ENCODE measurements at places on chromosomes 5 and 9.

DNA sequence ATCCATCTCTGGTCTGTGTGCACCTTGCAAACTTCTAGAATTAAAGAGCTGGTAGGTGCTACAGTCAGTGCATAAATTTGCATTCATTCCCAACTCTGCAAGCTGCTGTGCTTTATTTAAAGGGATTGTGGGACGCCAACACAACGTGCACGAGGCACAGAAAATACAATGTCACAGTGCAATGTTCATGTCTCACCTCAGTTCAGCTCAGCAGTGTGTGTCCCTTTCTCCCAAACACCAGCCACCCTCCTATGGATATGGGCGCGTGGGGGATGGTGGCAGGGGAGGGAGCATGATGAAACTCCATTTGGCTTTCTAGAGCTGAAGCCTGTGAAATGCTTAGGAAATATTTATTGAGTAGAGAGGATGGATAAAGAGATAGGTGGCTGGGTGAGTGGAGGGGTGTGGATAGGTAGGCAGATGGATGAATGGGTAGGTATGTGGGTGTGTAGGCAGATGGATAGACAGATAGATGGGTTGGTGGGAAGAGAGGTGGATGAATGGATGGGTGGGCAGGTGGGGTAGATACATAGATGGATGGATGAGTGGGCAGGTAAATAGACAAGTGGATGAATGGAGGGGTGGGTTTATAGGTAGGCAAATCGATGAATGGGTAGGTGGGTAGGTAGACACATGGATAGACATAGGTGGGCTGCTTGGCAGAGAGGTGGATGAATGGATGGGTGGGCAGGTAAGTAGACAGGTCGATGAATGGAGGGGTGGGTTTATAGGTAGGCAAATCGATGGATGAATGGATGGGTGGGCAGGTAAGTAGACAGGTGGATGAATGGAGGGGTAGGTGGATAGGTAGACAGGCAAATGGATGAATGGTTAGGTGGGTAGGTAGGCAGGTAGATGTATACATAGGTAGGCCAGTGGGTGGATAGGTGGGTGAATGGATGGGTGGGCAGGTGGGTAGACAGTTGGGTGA is 92.7 kb upstream of the FCN2 start:
- no peak for DNase-seq

GRCh38 chr9:81595887-81596543 is 93.3 kb downstream of the TLE1 start:
- peak; percentile 38 for DNase-seq

DNA sequence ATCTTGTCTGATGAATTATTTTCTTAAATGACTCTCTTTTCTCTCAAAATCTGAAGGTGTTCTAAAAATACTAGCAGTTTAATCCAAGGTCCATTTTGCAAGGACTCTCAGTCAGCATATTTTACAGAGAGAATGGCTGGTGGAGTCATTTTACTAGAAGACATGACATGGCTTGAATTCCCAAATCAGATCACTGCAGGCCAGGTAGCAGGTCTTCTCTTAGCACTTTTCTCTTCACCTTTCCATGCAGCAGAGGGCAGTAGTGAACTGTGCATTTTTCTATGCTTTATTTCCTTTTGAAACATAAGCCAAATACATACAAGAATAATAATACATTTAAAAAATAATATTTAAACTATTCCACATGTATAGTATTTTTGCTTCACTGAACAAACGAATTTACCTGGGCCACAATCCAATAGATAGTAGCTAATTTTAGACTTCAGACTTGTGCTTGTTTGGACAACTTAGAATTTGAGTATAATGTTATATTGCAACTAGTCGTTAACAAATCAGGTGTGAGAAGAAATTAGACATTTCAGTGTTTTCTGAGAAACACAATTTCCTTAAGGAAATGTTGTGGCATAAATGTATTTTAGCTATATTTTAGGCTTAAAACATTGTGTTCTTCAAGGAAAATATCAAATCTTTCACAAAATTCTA is 289.4 kb upstream of the DAB2 start:
- no peak for DNase-seq

GRCh38 chr9:95229230-95229915 is 88.1 kb downstream of the FANCC start:
- DNase-seq = no peak

GRCh38 chr9:92966518-92966800 is 19.1 kb downstream of the FGD3 start:
- no peak for DNase-seq

GRCh38 chr9:88586452-88586851 is 51.5 kb downstream of the NXNL2 start:
- no peak for DNase-seq

GRCh38 chr9:113501129-113501686 is 37.7 kb downstream of the RGS3 start:
- DNase-seq = no peak

- no peak for DNase-seq
Observed at GRCh38 chr5:73367650-73368049, 80.9 kb downstream of the FOXD1 start.

DNA sequence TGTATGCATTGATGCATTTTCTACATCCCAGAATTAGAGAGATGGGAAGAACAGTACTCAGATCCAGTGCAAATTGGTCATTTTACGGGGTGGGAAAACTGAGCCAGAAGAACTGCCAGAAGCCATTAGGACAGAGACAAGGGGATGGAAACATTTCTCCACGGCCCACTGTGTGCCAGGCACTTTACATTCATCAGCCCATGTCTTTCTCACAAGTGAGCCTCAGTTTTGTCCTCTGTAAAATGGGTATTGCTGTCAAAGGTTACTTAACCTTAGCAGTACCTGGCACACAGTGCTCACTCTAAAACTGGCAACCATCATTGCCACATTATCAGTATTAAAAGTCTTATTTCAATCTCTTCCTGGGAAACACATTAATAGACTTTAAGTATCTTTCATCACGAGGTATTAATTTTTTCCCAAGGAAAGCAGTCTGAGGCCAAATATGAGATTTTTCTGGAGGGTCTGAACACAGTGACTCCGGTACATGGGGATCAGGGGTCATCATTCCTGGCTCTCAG is 5.2 kb downstream of the DUSP1 start:
- DNase-seq = no peak

- DNase-seq = no peak
Observed at GRCh38 chr9:94654165-94654894, 15.0 kb upstream of the FBP1 start.
